ENCODE measurements at places on chromosomes 5 and 9.

DNA sequence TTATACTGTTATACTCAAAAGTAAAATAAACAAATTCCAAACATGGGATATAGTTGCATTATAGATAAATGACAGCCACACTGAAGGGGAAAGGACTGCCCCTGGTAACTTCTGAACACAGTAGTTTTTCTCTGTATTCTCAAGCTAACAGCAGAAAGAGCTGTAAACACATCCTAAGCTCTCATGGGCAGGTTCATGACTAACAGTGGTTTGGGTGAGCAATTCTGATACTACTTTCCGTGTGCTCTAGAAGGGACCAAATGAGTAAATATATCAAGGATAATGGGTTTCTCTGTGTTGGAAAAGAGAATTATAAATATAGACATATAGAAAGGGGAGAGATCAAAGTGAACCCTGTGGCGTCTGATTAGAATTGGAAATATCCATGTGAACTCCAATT is 2.2 kb upstream of the LCN6 start:
- no peak for DNase-seq

GRCh38 chr5:1962619-1963355 is 80.1 kb upstream of the IRX4 start:
- DNase-seq: no peak

GRCh38 chr5:131786036-131786435 is 10.8 kb downstream of the FNIP1 start:
- no peak for DNase-seq

DNA sequence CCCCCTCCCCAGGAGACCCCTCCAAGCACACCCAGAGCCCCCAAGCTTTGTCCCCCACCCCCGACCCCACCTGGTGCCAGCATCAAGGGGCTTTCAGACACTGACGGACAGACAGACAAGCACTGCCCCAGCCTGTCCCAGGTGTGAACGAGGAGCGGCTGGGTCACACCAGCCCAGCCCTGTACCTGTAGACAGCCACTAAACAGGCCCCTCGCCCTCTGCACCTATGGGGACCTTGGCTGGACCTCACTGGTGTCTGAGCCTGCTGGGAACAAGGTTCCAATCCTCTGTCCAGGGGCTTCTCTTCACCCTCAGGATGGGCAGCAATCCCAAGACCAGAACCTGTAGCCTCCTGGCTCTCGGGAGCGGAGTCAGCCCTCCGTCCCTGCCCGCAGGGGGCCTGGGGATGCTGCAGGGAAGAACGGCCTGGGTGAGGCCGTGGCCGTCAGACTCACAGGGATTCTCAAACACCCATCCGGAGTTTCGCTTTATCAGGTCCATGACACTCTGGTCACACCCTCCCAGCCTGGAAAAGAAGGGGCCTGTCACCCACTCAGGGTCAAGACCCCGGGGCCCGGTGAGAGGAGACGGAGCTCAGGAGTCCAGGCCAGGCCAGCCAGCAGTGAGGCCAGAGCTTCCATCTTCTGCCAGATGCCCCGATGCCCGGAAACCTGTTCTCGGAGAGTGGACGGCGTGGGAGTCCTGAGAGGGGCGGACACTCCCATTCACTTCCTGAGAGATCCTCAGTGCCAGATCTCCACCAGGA is 2.8 kb downstream of the LCN6 start:
- DNase-seq: no peak

DNA sequence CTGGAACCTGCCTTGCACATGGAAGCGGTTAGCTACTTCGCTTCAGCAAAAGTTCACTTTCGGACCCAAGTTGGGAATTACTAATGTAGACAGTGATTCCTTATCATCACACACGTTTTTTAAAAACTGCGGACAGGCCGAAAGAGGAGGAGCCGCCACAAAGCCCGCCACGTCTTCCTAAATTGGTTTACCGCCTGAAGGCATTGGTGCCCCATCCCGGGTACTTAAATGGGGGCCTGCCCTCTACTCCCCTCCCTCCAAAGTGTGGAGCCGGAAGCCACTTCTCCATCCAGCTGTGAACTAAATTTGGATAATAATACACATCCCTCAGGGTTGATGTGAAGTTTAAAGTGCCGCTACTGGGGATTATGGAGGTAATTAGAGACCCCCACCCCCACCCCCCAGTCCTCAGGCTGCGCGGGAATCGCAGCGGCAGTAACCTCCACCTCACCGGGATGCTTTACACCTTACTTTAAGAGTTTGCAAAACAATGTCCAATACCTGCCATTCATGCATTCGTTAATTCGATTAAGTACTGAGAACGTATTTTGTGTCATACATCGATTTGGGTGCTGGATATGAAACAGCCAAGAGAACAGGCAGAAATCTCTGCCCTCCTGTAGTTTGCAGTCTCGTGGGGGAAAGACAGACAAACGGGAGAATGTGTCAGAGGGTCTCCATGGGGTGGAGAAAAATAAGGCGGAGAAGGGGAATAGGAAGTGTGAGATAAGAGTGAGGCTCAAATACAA is 937 bp upstream of the MACROH2A1 start:
- DNase-seq: no peak

- DNase-seq: peak; percentile 45
Measured at GRCh38 chr5:18465833-18466681, 831.8 kb downstream of the TAF11L14 start.

GRCh38 chr5:32130865-32131264 is 43.3 kb downstream of the GOLPH3 start:
- DNase-seq: no peak

GRCh38 chr9:25677301-25678146 is 720 bp downstream of the TUSC1 start:
- DNase-seq: peak; percentile 78

DNA sequence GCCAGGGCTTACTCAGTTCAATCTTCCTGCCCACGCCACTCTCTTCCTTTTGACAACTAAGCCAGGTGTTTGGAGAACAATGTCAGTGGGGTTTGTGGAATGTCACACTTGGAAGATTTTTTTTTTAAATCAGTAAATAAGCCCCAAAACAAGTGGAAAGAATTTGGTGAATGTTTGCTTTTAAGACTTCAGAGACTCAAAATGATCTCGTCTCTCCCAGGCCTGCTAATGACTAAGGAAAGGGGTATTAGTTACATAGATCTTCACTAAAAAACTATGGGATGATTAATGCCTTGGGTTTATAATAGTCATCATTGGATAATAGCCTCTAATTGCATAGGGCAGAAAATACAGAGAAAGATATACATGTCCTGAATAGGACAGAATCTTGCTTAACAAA is 166.4 kb downstream of the DMRT2 start:
- peak; percentile 61 for DNase-seq

- DNase-seq: no peak
Measured at GRCh38 chr5:132130918-132131715, 57.5 kb downstream of the CSF2 start.

- no peak for DNase-seq
Measured at GRCh38 chr5:2874099-2874498, 122.6 kb upstream of the IRX2 start.

- DNase-seq: no peak
Measured at GRCh38 chr5:2861605-2862004, 110.1 kb upstream of the IRX2 start.

DNA sequence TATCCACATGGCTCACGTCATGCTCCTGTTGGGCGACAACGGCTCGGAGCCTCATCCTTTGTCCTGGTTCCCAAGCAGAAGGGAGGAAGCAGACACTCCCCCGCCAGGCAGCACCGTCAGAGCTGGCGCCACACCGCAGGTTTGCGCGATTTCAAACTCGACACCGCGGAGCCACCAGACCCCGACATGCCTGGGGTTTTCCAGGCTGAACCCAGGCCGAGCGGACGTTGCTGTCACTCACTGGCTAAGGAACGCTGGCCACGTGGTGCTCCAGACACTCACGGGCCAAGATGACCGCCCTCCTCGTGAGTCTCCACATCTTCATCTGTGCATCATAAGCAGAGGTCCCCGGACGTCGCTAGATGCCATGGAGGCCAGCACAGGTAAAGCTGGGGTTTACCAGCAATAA is 9.0 kb downstream of the TERT start:
- no peak for DNase-seq

GRCh38 chr5:78611126-78611605 is 37.4 kb downstream of the LHFPL2 start:
- DNase-seq: no peak

GRCh38 chr5:72238712-72239445 is 81.2 kb downstream of the MRPS27 start:
- no peak for DNase-seq

GRCh38 chr9:120331913-120332312 is 248.1 kb downstream of the CDK5RAP2 start:
- DNase-seq: no peak

DNA sequence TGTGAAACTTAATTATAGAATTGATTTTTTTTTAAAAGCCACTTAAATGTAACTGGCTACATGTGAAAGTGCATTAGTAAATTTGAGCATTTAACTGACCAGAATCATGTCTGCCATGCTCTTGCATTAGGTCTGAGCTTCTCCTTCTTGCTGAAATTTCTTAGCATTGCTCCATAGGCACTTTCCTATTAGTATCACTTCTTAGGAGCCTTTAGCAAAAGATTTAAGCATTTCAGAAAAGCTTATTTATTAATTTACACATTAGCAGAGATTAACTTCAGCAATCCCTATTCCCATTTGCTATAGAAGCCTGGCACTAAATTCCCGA is 211.0 kb downstream of the SNX18 start:
- no peak for DNase-seq

DNA sequence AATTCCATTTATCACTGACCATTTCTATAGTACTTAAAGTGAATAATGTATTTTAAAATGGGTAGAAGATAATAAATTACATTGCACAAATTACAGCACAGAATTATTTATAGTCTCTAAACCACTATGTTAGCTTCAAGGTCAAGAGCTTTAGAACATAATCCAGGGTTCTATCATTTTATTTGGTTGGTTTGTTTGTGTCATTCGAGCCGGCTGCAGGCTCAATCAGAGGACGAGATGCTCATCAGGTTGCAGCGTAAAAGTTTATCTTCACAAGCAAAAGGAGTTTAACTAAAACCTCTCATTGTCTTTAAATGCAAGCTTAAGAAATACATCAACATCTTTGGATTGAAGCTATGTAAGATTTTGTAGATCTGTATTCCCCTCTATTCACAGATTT is 523.8 kb downstream of the EFNA5 start:
- no peak for DNase-seq

- no peak for DNase-seq
Measured at GRCh38 chr5:57128325-57128724, 45.5 kb upstream of the GPBP1 start.

GRCh38 chr5:131997026-131997726 is 14.3 kb downstream of the ACSL6 start:
- DNase-seq: no peak

- DNase-seq: no peak
Measured at GRCh38 chr5:1998716-1999317, 116.1 kb upstream of the IRX4 start.

DNA sequence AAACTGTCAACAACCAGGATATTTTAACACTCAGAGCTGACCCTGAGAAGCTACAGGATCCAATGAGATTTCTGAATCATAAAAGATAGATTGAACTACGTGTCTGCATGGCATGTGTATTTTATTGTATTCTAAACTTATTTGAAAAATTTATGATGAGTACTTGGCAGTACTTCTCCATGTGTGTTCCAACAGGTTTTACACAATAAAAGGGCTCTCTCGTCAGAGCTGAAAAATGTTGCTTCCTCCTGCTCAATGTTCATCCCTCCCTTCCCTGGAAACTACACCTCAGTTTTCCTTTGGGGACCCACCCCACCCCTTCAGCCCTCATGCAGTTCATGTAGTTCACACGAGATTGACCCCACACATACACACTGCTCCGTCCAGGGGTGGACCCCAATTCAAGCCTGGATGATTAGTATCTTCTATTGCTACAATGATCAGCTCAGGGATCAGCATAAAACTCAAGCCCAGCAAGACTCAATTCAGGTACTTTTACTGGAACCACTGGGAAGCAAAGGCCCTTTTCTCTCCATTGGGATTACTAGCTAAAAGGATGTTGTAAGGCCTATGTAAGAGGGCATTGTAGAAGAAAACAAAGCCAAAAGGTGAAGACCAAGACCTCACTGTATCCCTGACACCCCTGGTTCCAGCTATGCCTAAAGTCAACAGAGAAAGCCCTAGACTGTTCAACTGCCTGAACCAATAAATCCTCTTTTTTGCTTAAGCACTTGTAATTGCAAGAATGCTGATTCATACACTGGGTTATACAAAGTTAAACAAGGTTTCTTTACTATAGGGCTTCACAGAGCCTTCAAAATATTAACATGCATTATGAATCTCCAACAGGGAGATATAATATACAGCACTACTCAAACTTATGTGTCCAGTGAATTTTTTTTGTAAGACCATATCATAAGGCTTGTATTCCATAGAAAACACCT is 112.6 kb downstream of the SAXO1 start:
- DNase-seq: peak; percentile 62

GRCh38 chr9:82105729-82106128 is 117.2 kb downstream of the SPATA31D1 start:
- no peak for DNase-seq

DNA sequence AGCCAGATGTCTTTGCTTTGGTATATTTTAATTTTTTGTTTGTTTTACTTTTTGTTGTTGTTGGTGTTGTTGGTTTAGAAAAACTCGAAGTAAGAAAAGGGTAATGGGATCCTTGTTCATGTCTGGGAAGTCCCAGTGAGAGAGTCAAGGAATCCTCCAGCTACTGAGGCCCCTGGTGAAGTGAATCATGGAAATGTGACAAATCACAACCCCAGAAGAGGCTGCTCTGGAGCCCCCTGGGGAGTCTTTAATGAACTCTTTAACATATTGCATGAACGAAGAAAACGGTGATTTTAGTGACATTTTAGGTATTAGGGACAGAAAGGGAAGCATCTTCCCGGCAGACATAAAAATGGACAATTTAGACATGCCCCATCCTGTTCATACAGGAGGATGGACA is 41.3 kb downstream of the TMEM174 start:
- DNase-seq: no peak

DNA sequence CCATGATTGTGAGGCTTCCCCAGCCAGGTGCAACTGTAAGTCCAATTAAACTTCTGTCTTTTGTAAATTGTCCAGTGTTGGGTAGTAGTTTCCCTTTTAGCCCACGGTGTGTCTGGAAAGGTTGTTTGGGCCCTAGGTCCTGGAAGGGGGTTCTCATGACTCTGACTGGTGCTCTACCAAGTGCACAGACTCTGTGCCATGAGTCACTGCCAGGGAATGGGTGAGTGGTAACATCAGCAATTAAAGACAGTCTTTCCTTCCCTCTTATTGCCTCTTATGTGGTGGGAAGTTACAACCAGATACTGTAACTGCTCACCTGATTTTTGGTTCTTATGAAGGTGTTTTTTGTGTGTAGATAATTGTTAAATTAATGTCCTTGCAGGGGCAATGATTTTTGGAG is 141.2 kb downstream of the PRDM9 start:
- no peak for DNase-seq

- DNase-seq: peak; percentile 18
Measured at GRCh38 chr9:130200038-130200849, 28.0 kb downstream of the NCS1 start.

DNA sequence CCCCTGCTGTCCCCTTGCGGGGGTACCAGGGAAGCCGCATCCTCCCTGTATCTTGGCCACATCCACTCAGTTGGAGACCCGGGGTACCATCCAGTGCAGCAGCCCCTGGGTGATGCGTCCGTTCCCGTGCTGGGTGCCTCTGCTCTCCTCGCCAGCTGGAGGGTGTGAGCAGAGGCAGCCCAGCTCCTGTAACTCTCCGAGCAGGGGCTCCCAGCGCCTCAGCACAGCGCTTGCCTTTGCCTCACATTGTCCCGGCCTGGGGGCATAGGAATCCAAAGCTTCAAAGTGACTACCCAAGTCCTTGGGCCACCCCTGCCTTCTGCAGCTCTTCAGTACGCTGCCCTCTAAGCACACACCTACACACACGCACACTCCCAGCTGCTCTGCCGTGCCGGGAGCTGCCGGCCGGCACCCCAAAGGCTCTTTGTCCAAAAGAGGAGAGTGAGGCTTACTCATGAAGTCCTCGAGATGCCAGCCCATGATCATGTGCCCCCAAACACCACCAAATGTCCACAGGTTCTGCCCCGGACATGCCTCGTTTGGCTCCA is 733 bp downstream of the ANGPTL2 start:
- peak; percentile 38 for DNase-seq

All from AG10803 (cell line).